Amniotic epithelial cell (primary cell): ENCODE measurements at places on chromosomes 4 and X.

- DNase-seq = no peak
Measured at GRCh38 chrX:18624599-18624998, 47.3 kb downstream of the RS1 start.

DNA sequence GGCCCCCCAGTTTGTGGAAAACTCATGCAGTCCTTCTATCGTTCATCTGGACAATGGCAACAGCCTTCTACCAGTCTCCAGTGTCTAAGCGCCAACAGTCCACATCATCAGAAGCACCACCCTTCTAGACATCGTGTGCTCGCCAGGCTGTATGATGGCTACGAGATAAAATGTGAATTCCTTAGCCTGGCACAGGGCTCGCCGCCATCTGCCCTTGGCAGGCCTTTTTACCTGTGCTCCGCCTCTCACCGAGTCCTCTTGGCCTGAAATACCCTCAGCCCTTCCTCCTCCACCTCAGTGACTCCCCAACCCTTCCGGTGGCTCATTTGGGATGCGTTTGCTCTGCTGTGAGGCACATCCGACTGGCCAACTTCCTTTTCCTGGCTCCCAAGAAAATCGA is 15.9 kb upstream of the STS start:
- DNase-seq = no peak

DNA sequence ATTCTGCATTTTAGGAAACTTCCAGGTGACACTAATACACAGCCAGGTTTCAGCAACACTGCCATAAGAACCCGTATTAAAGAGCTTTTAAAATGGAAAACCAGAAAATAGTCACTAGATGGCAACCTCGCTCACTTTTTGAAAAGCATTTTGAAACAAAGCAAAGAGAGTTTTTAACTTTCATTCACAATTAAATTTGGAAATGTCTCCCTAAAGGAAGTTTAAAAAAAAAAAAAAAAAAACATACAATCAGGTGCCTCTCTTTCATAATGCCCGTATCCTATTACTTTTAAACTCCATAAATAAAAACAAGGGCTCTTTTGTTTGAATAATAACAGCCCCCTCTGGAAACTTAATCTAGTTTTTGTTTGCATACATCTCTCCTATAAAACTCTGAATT is 20.3 kb downstream of the MEPE start:
- peak; percentile 52 for DNase-seq

DNA sequence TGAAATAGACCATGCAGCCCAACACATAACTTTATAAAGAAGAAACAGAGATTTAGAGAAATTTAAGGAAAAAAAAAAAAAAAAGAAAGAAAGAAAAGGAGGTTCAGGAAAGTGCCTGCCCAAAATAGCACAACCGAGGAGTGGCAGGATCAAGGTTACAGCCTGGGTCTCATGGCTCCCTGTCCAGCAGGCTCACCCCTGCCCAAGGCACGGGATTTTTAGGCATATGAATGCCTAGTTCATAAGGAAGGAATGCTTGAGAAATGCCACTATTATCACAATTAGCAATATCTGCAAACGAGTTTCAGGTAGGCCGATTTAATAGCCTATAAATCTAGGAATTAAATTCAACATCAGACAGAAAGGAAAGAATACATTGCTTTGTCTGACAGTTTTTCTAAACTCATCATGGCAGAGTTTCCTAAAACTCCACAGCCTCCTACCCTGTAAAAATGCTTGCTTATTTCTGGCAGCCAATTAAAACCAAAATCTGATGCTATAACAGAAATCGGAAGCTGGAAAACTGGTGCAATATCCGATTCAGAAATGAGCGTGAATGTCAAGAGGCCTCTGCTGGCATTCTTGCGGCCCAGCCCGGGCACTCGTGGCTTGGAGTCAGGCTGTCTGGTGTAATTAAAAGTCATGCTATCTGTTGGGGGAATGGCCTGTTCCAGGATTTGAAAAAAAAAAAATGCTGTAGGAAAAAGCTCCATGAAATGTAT is 63.5 kb downstream of the GEMIN8 start:
- DNase-seq = no peak

DNA sequence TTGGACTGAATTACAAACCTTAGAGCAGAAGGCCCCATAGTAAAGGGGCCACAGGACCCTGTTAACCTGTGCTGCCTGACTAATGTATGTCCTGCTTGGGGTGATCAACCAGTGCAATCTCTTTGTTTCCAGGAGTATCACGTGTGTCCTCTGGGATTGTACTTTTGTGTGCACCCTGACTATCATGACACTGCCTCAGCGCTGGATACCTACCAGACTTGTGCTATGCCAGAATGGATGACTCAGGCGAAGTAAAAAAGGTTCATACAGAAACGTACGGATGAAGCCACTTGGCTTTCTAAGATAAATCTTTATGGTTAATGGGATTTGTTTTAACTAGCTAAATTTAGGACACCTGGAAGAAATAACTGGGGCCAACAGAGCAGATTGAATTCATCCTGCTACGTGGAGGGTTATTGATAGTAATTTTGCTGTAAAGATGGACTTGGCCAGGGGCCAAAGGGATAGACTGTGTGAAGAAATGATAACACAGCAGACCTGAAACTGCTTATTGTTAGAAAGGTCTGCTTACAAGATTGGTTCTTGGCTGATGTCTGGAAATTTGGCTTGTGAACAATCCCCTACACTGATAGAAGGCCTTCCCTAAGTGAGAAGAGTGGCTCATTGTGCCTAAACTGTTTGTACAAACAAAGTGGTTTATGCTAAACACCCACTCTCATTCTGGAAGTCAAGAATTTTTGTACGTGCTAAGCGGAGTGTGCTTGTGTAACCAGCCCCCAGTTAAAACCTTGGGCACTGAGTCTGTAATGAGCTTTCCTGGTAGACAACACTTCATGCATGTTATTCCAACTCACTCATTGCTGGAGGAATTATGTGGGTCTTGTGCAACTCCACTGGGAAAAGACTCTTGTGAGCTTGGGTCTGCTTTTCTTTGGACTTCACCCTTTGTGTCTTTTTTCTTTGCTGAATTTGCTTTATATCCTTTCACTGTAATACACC is 750.5 kb upstream of the HTR2C start:
- no peak for DNase-seq

GRCh38 chr4:154457471-154457870 is 34.1 kb downstream of the DCHS2 start:
- DNase-seq = no peak

DNA sequence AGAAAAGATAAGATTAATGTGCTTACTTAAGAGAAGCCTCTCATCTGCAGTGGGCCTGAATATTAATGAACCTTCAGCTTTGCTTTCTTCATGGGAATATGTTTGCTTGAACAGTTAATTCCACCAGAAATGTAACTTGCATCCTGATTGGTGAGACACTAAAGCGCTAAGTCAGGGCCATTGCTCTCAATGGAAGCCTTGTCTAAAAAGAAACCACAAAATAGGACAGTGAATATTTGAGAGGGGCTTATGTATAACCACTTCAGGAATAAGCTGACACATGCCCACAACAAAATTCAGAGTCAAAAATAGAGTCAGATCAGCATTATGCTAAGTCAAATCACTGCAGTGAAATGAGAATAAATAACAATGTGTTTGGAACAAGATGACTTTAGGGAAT is 1125.8 kb downstream of the STIM2 start:
- DNase-seq = peak; percentile 31

GRCh38 chr4:101593666-101594065 is 196.9 kb upstream of the BANK1 start:
- peak; percentile 38 for DNase-seq

- DNase-seq = no peak
Measured at GRCh38 chr4:111871802-111872201, 273.5 kb upstream of the FAM241A start.

- DNase-seq = no peak
Measured at GRCh38 chrX:37627602-37628001, 56.1 kb downstream of the LANCL3 start.

GRCh38 chr4:174739576-174739975 is 89.5 kb downstream of the GLRA3 start:
- DNase-seq = no peak

GRCh38 chr4:155745984-155746383 is 12.8 kb upstream of the GUCY1B1 start:
- peak; percentile 82 for DNase-seq

DNA sequence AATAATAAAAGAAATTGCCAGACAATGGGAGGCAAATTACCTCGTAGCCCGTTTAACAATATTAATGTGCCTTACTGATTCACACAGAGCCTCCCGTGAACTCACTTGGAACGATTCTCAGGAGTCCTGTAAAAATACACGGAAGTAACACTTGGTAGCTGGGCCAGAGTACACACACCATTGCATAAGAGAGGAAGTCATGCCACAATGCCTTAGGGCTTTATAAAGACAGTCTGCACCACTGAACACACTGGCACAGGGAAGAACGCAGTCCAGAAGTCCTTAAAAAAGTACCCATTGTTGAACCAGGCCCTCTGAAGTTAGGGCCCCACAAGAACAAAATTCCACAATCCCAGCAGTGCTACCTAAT is 15.1 kb downstream of the SLC2A9 start:
- no peak for DNase-seq

DNA sequence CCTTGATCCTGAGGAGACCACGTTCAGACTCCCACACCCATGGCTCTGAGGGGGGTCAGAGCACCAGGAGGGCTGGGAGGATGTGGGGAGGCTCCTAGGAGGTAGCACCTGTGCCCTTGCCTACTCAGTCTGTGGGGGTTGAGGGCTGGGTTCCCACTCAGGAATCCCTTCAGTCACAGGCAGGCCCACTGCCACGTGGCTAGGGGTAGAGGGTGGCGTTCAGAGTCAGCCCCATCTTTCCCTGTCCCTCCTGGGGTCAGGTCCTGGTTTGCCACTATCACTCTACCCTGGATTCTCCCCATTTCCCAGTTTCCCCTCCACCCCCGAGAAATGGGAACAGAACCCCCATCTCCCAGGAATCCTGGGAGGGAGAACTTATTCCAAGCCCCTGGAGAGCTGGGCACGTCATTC is 111.3 kb downstream of the PSAPL1 start:
- no peak for DNase-seq

- DNase-seq = peak; percentile 70
Measured at GRCh38 chr4:106587558-106587957, 219.0 kb upstream of the GIMD1 start.

- no peak for DNase-seq
Measured at GRCh38 chrX:40423299-40423698, 157.5 kb upstream of the ATP6AP2 start.

DNA sequence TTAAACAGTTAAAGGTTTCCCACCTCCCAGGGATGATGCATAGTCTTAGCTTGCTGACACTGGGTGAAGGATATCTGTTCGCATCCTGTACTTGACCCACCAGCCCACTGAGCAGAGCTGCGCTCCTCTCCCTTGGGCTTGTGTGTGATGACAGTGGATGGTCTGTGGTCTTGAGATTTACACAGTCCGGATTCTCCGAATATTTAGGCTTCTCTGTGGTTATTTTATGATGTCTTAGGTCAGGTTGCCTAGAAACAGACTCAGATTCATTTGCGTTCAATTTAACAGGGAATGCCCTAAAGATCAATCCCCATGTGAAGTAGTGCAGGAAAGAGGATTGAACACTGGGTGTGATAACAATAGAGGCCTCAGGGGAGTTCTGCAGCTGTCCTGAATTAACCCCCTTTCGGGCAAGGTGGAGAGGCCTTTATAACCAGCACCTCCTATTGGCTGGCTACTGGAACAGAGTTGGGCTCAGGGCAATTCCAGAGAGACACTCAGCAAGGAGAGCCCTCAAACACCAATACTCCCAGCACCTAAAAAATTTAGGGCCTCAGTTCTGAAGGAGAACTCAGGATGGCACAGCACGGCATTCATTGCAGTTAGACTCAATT is 653.2 kb upstream of the GALNT7 start:
- DNase-seq = peak; percentile 0
